ENCODE measurements at places on chromosomes 4 and X. TPM values are rescaled to one million over a fixed set of nuclear protein-coding genes. Genes with fewer than 3 reads are reported as not detected.

Gene ZNF275
- 12.4 TPM for total RNA-seq

Gene NUP62CL
- total RNA-seq: 2.2 TPM

- H3K4me3 ChIP-seq: no peak overlapping the region
- no peak overlapping the region for H3K27ac ChIP-seq
- H3K4me1 ChIP-seq: no peaks in the 10 kb centered on the region
- no peak for DNase-seq
- no peaks in the 10 kb centered on the region for H3K36me3 ChIP-seq
Measured at GRCh38 chr4:138078751-138079520, 163.2 kb downstream of the SLC7A11 start.

GRCh38 chr4:155591738-155592143 lies 74.9 kb upstream of the GUCY1A1 start:
- H3K4me3 ChIP-seq: no peak overlapping the region
- H3K27me3 ChIP-seq: no peaks in the 10 kb centered on the region
- H3K36me3 ChIP-seq: no peaks in the 10 kb centered on the region
- DNase-seq: no peak

GRCh38 chrX:24410514-24411189 lies 50.2 kb downstream of the SUPT20HL1 start:
- H3K27me3 ChIP-seq: no peaks in the 10 kb centered on the region
- H3K27ac ChIP-seq: no peak overlapping the region
- no peak for DNase-seq
- no peak overlapping the region for H3K4me3 ChIP-seq
- peaks cover 3% of the 10 kb centered on the region for H3K36me3 ChIP-seq

All from T-helper 17 cell (primary cell).